ENCODE measurements at places on chromosomes 7 and 10. TPM values are rescaled to one million over a fixed set of nuclear protein-coding genes. Genes with fewer than 3 reads are reported as not detected.

The CTNNA3 gene
- 1.0 TPM for total RNA-seq

The CYP2E1 gene
- 5,193 TPM for total RNA-seq

The CLRN3 gene
- 28.5 TPM for total RNA-seq

The PDLIM1 gene
- 80.6 TPM for total RNA-seq

The FAM221A gene
- total RNA-seq = 4.2 TPM

The ZCWPW1 gene
- total RNA-seq = 3.0 TPM

The MLXIPL gene
- total RNA-seq = 461 TPM

The LRMDA gene
- 9.9 TPM for total RNA-seq

The PALD1 gene
- 1.4 TPM for total RNA-seq

The CCDC201 gene
- not detected for total RNA-seq

The ANKRD61 gene
- total RNA-seq = not detected

The MYH16 gene
- not detected for total RNA-seq

The PPP1R3C gene
- 129 TPM for total RNA-seq

The LRGUK gene
- 0.31 TPM for total RNA-seq

The LMBR1 gene
- 26.4 TPM for total RNA-seq

The DOCK1 gene
- total RNA-seq = 14.6 TPM

The CAMK2B gene
- 4.5 TPM for total RNA-seq

The IFIT1B gene
- total RNA-seq = not detected

The NOD1 gene
- total RNA-seq = 2.5 TPM

The GLI3 gene
- total RNA-seq = 0.20 TPM

The RALA gene
- 12.5 TPM for total RNA-seq

The PRSS37 gene
- total RNA-seq = not detected

The FZD8 gene
- 2.6 TPM for total RNA-seq

The ADIRF gene
- total RNA-seq = 11.1 TPM

The FBXO24 gene
- total RNA-seq = 0.29 TPM

The LEP gene
- total RNA-seq = not detected

The HHEX gene
- 37.7 TPM for total RNA-seq

The ANK3 gene
- 17.5 TPM for total RNA-seq

The FOXP2 gene
- total RNA-seq = 5.3 TPM

The DKK1 gene
- total RNA-seq = not detected

The HOXA2 gene
- not detected for total RNA-seq

The SFTPD gene
- total RNA-seq = 0.35 TPM

The NANOS1 gene
- total RNA-seq = 0.35 TPM

The GTPBP10 gene
- total RNA-seq = 16.1 TPM

The GPNMB gene
- total RNA-seq = 64.9 TPM

The SRRM3 gene
- not detected for total RNA-seq

The EN2 gene
- not detected for total RNA-seq

The ASB10 gene
- total RNA-seq = not detected

The AKR1D1 gene
- total RNA-seq = 88.7 TPM

The VAX1 gene
- total RNA-seq = not detected

The LRIT1 gene
- total RNA-seq = not detected

The SEMA3C gene
- total RNA-seq = 1.3 TPM

The TET1 gene
- 0.62 TPM for total RNA-seq

The CCDC172 gene
- not detected for total RNA-seq

The VDAC2 gene
- total RNA-seq = 60.7 TPM
